Stimulated activated CD4-positive, alpha-beta T cell treated with anti-CD3 and anti-CD28 coated beads, Interleukin-1b, Interleukin-23, amount 100 ng/mL, for 1 hour (primary cell): ENCODE measurements at places on chromosomes 7 and 10.

- DNase-seq = no peak
These were observed 131.7 kb downstream of the RTKN2 start for GRCh38 chr10:62136931-62137330.

DNA sequence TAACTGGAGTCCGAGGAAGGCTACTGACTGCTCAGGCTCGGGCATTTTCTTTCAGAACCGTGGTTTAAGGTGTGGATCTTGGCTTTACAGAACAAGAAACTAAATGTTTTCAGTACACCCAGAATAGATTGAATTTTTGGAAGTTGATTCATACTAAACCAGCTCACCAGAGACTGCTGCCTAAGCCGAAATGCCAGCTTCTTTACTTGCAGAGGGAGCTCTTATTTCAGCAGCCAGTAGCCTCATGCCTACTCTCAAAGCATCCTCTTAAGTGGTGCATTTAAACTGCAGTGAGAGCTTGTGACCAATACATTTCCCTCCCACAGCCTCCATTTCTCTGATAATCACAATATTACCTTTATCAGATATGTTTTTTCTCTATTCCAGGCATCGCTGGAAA lies 615.1 kb downstream of the SUGCT start:
- DNase-seq = no peak

DNA sequence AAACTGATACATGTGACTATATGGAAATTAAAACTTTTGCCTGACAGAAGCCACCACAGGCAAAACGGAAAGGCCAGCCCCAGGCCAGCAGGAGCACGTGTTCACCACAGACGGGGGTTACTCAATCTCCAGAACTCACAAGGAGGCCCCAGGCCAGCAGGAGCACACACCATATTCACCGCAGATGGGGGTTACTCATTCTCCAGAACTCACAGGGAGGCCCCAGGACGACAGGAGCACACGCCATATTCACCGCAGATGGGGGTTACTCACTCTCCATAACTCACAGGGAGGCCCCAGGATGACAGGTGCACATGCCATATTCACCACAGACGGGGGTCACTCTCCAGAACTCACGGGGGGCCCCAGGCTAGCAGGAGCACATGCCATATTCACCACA lies 61.5 kb downstream of the NKX6-2 start:
- DNase-seq = no peak

GRCh38 chr10:30775779-30776591 lies 146.4 kb upstream of the LYZL2 start:
- no peak for DNase-seq

DNA sequence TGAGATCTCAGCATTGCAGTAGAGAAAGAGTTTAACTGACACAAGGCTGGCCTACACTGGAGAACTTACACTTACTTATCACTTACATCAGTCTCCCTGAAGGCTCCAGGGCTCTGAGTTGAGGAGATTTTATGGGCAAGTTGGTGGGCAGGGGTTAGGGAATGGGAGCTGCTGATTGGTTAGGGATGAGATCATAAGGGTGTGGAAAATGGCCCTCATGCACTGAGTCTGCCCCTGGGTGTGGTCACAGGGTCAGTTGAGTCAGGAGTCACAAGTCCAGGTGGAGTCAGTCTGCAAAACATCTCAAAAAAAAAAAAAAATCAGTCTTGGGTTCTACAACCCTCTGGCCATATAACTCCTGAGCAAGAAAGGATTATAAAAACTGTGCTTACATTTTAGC lies 60.5 kb downstream of the PPP1R17 start:
- no peak for DNase-seq

- DNase-seq = no peak
These were observed 119.4 kb downstream of the ZFAND4 start for GRCh38 chr10:45553155-45553554.

- no peak for DNase-seq
These were observed 26.5 kb upstream of the TMEM229A start for GRCh38 chr7:124059375-124059774.

DNA sequence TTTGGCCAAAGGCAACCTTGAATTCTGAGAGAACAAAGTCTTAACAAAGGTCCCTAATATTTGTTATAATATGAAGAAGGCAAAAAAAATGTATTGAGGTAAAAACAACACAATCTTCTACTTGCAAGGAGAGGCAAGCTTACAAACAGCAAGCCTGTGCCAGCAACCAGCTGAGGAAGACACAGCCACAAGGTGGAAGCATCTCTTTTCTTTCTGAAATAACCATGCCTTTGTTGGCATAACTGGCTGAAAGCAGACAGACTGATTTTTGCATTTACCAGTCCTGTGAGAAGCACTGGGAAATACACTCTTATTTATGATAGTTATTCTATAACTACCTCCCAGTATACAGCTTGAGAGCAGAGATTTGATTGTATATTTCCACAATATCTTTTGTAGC lies 292.0 kb downstream of the PHTF2 start:
- DNase-seq = no peak

GRCh38 chr10:130485236-130485957 lies 349.2 kb downstream of the GLRX3 start:
- DNase-seq = no peak
